ENCODE measurements at places on chromosomes 7 and 10. TPM values are rescaled to one million over a fixed set of nuclear protein-coding genes. Genes with fewer than 3 reads are reported as not detected.

The ENTPD1 gene
- 5.2 TPM for total RNA-seq

The CYP26A1 gene
- total RNA-seq = 0.49 TPM

GRCh38 chr10:104630731-104631130 is 10.4 kb upstream of the SORCS3 start:
- no peak overlapping the region for H3K27ac ChIP-seq
- H3K4me1 ChIP-seq = no peaks in the 10 kb centered on the region
- H3K4me3 ChIP-seq = no peak overlapping the region
- no peak for DNase-seq

GRCh38 chr7:25823571-25823970 is 328.4 kb upstream of the NFE2L3 start:
- peaks cover 11% of the 10 kb centered on the region for H3K4me1 ChIP-seq
- no peak for DNase-seq
- H3K4me3 ChIP-seq = no peak overlapping the region
- H3K36me3 ChIP-seq = peaks cover 5% of the 10 kb centered on the region

- H3K4me3 ChIP-seq = no peak overlapping the region
- no peaks in the 10 kb centered on the region for H3K36me3 ChIP-seq
- H3K27ac ChIP-seq = no peak overlapping the region
- DNase-seq = no peak
Observed at GRCh38 chr7:42747044-42747443, 164.8 kb downstream of the C7orf25 start.

DNA sequence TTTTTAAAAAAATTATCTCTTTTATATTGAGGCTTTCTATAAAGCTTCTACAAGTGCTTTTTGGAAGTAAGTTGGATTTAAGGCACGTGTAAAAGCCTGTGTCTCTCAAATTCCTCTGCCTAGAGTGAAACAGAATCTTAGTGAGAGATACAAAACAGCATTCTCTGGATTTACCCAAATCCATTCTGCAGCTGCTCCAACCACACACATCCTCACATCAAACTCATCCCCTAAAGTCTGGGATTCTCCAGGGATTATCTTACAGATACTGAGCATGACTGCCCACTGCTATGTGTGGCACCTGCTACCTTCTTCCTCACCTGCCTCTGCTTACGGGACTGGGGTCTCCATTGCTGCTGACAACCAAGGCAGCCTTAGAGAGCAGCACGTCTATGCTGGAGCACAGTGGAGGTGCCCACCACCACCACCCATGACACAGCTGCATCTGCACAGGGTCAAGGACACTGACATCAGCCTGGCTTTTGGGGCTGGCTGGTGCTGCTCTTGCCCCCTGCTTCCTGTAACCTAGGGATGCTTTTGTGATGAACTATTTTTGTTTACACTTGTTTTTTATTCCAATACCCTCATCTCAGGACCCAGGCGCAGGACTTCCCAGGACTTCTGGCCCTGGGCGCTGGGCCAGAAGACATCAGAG is 139.2 kb upstream of the NAMPT start:
- H3K36me3 ChIP-seq = no peaks in the 10 kb centered on the region
- DNase-seq = no peak
- H3K27ac ChIP-seq = no peak overlapping the region
- H3K4me3 ChIP-seq = no peak overlapping the region
- H3K4me1 ChIP-seq = peaks cover 24% of the 10 kb centered on the region
- peaks cover 6% of the 10 kb centered on the region for H3K27me3 ChIP-seq

GRCh38 chr7:44978511-44979366 is at the start of gene MYO1G:
MYO1G (minus strand) TSS chr7:44979015; CDS start chr7:44978961, 54 bp downstream.
- no peaks in the 10 kb centered on the region for H3K27me3 ChIP-seq
- DNase-seq = no peak
- H3K36me3 ChIP-seq = peaks cover 10% of the 10 kb centered on the region
- peak within 1 kb of the TSS; percentile 88 for H3K27ac ChIP-seq

- no peak overlapping the region for H3K27ac ChIP-seq
- H3K4me3 ChIP-seq = no peak overlapping the region
- peaks cover 11% of the 10 kb centered on the region for H3K4me1 ChIP-seq
- H3K27me3 ChIP-seq = no peaks in the 10 kb centered on the region
- no peak for DNase-seq
Observed at GRCh38 chr7:16874066-16874465, 7.7 kb downstream of the AGR3 start.

GRCh38 chr10:127997937-127998336 is 91.0 kb downstream of the PTPRE start:
- no peaks in the 10 kb centered on the region for H3K27me3 ChIP-seq
- H3K27ac ChIP-seq = no peak overlapping the region
- no peaks in the 10 kb centered on the region for H3K36me3 ChIP-seq
- peaks cover 49% of the 10 kb centered on the region for H3K4me1 ChIP-seq
- DNase-seq = no peak

Measured in chondrocyte (in vitro differentiated cells).